Stimulated activated CD4-positive, alpha-beta T cell treated with anti-CD3 and anti-CD28 coated beads, TNF-alpha, amount 100 ng/mL, for 1 hour (primary cell): ENCODE measurements at places on chromosomes 6 and 20.

DNA sequence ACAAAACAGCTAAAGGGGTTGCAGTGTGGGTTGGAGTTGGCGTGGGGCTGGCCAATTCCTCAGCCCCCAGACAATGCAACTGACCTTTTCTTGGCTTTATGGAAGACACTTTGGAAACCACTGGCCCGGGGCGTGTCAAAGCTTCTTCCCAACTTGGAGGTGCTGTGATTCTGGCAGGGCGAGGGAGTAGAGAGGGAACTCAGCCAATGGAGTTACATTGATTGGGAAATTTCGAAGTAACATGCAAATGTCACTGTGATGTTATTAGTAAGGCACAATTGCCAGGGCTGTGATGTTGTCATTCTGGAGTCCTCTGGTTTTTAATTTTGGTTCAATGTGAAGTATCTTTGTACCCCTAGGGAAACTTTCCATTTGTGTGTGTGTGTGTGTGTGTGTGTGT is 41.5 kb upstream of the EPB41L1 start:
- no peak for DNase-seq

- no peak for DNase-seq
Observed at GRCh38 chr6:141097471-141097870, 1035.3 kb upstream of the GJE1 start.

GRCh38 chr20:4813863-4814695 is 92.4 kb downstream of the PRND start:
- DNase-seq: peak; percentile 48

DNA sequence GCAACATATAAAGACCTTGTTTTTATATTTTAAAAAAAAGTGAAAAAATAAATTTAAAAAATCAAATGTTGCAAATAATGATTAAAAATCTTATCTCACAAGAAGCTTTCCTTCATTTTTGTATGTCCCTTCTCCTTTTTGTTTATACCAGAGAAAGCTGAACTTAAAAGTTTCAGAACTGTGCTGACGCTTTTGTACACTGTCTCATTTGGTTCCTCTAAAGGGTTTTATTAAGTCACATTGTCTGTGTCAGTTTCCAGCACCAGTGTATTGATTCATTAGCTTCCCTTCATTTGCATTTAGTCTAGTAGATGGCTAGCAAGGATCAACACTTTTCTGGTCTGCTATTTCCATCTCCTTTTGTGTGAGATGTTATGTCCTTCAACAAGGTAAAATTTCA is 6.7 kb downstream of the PCED1A start:
- no peak for DNase-seq

GRCh38 chr6:81847866-81848265 is 95.4 kb upstream of the TENT5A start:
- no peak for DNase-seq

DNA sequence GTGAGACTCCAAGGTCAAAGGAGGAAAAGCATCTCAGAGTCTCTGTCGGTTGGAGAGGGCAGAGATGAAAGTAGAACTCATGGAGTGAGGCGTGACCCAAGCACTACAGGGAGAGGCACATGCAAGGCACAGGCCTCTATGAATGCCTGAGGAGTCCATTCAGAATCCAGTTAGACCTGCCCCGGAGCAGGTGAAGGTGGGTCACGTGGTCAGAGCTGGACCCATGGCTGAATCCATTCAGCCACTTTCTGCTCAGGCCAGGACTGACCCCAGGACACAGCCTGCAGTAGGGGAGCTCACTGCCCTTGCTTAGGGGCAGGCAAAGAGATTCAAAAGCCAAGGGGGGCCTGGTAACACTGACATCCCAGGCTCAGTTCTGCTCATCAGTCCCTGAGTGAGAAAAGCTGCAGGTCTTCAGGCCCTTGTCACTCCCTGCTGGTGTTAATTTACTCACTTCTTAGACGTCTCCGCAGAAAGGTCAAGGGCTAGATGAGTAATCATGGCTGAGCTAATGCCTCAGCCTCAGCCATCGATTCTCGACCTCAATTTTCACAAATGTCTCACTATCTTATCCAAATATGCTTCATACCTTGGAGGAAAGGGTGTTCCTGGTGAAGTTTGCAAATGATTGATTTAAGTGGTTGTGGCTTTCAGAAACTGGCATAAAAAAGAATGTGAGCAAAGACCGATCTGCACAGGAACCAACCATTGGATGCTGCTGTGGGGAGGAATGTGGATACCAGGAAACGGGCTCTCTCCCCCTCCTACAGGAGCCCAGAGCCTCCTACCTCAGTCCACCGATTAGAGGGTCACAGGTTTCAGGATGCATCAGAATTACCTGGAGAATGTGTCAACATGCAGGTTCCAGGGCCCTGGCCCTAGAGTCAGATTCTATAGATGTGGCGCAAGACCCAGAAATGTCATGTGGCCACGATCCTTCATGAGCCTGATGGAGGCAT is 584.4 kb downstream of the PTPRT start:
- DNase-seq: no peak

DNA sequence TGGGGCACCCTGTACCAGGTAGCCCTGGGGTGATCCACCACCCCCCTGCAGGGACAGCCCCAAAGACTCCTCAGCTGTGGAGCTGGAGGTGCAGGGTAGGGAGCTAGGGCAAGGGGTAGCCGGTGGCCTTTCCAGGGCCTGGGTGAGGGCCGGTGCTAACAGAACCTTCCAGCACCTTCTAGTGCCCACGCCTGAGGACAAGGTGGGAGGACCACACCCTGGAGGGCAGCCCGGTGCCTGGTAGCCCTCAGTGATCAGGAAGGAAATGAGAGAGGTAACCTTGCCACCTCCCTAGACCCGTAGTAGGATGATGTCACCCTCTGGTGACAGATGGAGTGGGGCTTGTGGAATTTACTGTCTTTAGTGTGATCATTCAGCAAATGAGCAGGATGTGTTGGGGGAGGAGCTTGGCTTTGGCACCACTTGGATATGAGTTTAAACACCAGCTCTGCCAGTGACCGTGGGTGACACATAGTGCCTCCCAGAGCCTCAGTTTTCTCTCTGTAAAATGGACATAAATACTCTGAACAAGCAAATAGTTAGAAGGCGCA is 187.7 kb downstream of the NFATC2 start:
- no peak for DNase-seq
